IMR-90 (cell line): ENCODE measurements at places on chromosomes 5 and 9.
A peak's percentile ranks its signal among the peaks of the same experiment; 100 is the strongest.

DNA sequence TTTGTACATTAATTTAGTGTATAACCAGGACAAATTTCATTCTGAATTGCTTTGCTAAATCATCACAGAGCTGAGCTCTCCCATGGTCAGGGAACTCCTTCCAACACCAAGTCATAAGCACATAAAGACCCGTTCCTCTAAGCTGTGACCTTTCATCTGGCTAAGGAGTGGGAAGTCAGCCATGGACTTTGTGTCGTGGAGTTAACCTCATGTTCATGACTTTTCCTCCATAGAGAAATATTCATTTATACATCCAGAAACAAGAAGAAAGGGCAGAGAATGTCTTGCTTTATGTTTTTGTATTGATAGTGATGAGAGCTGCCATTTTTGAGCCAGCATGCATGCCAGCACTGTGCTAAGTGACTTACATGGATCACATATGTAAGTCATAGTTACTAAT lies 97.5 kb downstream of the INIP start:
- DNase-seq: no peak

GRCh38 chr9:19423163-19423562 lies 14.4 kb downstream of the ACER2 start:
- no peak for DNase-seq

- DNase-seq: peak; percentile 47
Observed at GRCh38 chr9:14018081-14018480, 295.9 kb downstream of the NFIB start.

DNA sequence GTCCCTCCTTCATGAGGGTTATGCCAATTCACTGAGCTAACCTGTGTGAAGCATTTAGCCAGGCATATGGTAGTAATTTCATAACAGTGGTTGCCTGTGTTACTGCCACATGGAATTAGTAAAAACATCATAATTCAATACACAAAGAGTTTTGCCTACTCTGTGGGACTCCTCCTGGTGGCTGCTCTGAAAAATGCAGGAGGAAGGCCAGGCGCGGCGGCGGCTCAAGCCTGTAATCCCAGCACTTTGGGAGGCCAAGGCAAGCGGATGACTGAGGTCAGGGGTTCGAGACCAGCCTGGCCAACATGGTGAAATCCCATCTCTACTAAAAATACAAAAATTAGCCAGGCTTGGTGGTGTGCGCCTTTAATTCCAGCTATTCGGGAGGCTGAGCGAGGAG lies 547.3 kb downstream of the CDK5RAP2 start:
- no peak for DNase-seq

DNA sequence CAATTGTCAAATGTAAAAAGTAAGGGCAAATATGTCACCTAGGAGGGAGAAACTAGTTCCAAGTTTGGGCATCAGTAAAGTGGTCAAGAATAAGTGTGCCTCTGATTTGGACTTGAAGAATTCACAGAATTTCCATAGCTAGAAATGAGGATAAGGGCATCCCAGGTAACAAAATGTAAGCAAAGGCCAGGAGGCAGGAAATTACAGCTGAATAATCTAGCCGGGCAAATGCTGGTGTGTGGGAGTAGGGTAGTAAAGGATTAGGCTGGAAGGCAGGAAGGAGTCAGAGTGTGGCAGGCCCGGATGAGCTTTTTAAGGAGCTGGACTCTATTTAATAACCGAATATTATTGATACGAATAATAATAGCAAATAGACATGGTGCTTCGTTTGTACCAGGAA lies 144.9 kb upstream of the EGFLAM start:
- DNase-seq: no peak

- no peak for DNase-seq
Observed at GRCh38 chr5:68449380-68449779, 233.8 kb downstream of the PIK3R1 start.

GRCh38 chr5:95727764-95728191 lies 3.4 kb upstream of the RHOBTB3 start:
- no peak for DNase-seq

- DNase-seq: no peak
Observed at GRCh38 chr5:98989727-98990126, 60.9 kb upstream of the CHD1 start.
